ENCODE measurements at places on chromosomes 7 and 10. TPM values are rescaled to one million over a fixed set of nuclear protein-coding genes. Genes with fewer than 3 reads are reported as not detected.

Gene GIMAP6
- total RNA-seq = 2.7 TPM

Gene AEBP1
- 7.9 TPM for total RNA-seq

Gene CABCOCO1
- total RNA-seq = 4.2 TPM

Gene NOM1
- total RNA-seq = 24.1 TPM

Gene GPR141
- total RNA-seq = 0.98 TPM

Gene TBXAS1
- total RNA-seq = 1.2 TPM

Gene BAMBI
- total RNA-seq = 3.0 TPM

Gene GNG11
- total RNA-seq = 5.4 TPM

Gene AMPH
- total RNA-seq = 47.0 TPM

Gene HOXA10
- not detected for total RNA-seq

Gene MBL2
- total RNA-seq = not detected

Gene TUBB8
- total RNA-seq = not detected

Gene INHBA
- total RNA-seq = 7.9 TPM

Gene C10orf67
- 0.25 TPM for total RNA-seq

Gene TMEM176A
- 0.49 TPM for total RNA-seq

Gene PAPOLB
- 0.74 TPM for total RNA-seq

Gene SLC26A5
- not detected for total RNA-seq

Gene RASA4B
- total RNA-seq = 7.1 TPM

Gene BAIAP2L1
- total RNA-seq = 0.25 TPM

Gene NKX1-2
- 0.25 TPM for total RNA-seq

Gene PRTFDC1
- total RNA-seq = 24.3 TPM

Gene CLEC2L
- 1.2 TPM for total RNA-seq

Gene FAM170B
- total RNA-seq = not detected

Gene NPY
- total RNA-seq = 26.1 TPM

Gene IFIT3
- 4.4 TPM for total RNA-seq

Gene AGR2
- 0.49 TPM for total RNA-seq

Gene MRPS33
- total RNA-seq = 13.5 TPM

Gene ZNF467
- total RNA-seq = 1.2 TPM

Measured in temporal lobe (tissue), 4 donors.